ENCODE measurements at places on chromosomes 13 and 19.

DNA sequence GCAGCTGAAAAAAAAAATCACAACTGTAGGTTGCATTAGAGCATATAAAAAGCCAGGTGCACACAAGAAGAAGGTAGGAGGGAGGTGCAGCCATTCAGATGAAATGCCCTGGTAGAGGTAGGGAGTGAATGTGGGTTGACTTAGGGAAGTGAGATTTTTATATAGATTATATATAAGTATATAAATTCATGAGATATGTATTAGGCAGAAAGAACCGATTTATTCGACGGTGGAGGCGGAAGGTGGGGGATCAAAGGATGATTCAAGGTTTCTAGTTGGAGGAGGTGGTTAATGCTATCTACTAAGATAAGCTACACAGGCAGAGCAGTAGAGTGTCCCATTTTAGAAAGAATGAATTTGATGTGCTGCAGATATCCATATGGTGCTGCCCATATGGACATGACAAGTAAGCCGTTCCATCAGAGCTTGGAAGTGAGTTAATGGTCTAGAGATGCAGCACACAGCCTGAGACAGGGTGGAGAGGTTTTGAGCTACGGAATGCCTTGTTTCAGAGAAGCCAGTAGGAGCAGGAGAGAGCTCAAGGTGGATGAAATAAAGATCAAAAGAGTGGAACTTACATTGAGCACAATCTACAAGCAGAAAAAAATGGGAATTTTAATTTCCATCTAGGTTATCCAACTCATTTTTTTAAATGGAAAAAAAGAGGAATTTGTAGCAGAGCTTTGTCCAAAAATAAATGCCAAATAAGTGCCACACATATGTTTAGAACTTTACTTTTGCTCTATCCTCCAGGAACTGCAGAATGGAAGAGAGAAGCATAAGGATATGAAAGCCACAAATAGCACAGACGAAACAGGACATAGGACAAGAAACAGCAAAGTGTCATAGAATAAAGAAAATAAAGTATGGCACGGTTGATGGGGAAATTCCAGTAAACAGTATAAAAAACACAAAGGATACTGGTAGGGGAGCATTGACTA is 177.3 kb downstream of the PCDH9 start:
- no peak for DNase-seq

GRCh38 chr13:114102521-114103288 is 29.7 kb downstream of the RASA3 start:
- DNase-seq: peak; percentile 18

- DNase-seq: no peak
Measured at GRCh38 chr19:30673336-30673735, 301.2 kb downstream of the ZNF536 start.

- peak; percentile 89 for DNase-seq
Measured at GRCh38 chr19:38975214-38975860, at the start of gene FBXO17. Gene FBXO17 (minus strand): TSS chr19:38975742. CDS start chr19:38950319, 25,423 bp downstream.

DNA sequence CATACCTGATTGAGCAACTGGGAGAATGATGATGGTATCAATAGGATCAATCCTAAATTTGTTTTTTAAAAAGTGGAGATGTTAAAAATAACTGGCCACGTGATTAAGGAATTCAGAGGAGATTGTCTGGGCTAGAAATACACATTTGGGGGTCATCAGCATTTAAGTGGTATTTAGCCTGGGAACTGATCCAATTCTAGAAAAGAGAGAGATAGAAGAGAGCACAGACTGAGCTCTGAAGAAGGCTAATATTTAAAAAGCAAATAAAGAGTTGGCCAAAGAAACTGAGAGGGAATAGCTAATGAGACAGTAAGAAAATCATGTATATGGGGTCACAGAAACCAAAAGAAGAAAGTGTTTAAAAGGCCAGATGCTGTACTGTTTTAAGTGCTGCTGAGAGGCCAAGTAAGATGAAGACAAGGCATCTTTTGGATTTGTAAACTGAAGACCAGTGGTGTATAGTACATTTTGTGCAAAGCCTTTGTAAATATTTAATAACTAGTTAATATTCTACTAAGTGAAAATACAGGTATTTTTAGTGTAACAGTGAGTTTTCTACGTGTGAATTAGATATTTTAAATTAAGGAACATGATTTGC is 40.2 kb downstream of the UBL3 start:
- DNase-seq: no peak

DNA sequence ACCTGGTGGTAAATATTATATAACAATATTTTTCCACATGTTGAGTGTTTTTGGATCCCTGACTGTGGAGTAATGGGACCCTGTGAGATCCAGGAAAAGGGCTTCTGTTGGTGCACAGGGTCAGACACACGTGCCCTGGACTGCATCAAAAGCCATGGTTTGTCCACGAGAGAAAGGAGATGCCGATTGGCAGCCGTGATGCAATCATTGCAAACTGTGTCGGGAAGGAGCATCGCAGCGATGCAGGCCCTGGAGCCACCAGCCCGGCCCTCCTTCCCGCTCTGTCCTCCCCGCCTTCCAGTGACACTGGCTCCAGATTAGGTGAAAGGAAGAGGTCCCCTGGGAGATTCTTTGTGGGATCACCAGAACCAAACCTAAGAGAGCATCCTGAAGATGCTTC is 9.1 kb downstream of the COL4A2 start:
- peak; percentile 11 for DNase-seq

DNA sequence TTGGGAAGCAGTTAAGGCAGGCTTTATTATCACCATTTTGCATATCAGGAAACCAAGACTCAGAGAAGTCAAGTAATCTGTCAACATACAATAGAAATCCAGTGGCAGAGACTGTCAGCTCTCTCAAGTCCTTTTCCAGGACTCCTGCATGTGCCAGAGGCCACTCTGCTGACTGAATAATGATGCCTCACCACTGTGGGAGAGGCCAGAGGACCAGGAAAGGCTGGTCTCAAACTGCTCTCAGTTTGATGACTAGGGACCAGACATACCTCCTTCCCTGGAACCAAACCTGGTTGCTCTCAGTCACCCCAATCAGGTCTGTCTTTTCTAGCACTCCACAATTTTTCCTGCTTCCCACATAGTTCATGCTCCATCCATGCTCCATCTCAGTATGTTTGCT is 8.0 kb downstream of the RNASEH2B start:
- no peak for DNase-seq

- no peak for DNase-seq
Measured at GRCh38 chr13:113528101-113528812, 37.7 kb upstream of the DCUN1D2 start.

DNA sequence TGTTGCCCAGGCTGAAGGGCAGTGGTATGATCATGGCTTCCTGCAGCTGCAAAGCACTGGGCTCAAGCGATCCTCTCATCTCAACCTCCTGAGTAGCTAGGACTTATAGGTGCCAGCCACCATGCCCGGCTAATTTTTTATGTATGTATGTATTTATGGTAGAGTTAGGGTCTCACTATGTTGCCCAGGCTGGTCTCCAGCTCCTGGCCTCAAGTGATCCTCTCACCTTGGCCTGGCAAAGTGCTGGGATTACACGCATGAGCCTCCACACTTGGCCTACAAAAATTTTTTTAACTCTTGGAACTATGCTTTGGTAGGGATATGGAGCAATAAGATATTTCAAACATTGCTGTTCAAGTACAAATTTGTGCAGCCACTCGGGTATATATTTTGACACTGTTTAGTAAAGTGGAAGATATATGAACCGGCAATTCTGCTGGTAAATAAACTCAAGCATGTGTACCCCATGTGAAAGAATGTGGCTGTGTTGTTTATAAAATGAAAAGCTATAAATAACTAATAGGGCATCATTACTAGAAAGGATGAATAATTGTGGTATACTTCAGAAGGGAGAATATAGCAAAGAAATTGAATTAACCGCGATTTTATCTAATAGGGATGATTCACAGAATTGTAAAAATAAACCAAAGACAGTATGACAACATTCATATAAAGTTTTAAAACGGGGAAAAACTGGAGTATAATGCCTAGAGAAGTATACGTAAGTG is 1.1 kb downstream of the ZNF566 start:
- DNase-seq: no peak

- no peak for DNase-seq
Measured at GRCh38 chr19:4803736-4804695, 12.5 kb downstream of the FEM1A start.

- DNase-seq: no peak
Measured at GRCh38 chr19:35851213-35852028, 883 bp downstream of the NPHS1 start.

DNA sequence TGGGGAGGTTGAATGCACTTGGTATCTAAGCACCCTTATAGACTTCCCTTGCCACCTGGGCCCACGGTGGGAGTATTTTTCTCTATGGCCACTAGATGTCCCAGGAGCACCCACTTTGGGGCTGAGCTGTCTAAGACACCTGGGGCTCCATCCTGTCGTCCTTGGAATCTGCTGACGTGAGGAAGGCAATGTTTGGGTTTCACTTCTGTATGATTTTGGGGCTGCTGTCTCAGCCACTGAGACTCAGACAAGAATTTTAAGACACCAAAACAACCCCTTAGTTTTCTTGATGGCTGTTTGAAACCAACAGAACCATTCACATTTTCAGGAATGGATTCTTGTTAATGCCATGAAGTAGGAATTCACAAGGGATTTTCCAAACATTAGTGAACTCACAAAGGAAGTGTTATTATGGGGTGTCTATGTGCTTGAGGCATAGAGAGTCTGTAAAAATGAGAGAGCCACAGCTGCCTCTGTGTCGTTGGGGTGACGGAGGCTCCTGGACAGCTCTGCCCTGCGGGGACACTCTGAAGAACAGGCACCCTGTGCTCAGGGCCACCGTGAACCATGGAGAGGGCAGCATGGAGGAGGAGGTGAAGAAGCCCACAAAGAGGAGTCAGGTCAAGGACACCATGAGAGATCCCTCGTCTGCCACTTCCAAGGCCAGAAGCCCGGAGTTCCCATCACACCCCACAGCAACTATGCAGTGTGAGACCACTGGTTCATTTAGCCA is 106.8 kb upstream of the SPATA13 start:
- peak; percentile 59 for DNase-seq

DNA sequence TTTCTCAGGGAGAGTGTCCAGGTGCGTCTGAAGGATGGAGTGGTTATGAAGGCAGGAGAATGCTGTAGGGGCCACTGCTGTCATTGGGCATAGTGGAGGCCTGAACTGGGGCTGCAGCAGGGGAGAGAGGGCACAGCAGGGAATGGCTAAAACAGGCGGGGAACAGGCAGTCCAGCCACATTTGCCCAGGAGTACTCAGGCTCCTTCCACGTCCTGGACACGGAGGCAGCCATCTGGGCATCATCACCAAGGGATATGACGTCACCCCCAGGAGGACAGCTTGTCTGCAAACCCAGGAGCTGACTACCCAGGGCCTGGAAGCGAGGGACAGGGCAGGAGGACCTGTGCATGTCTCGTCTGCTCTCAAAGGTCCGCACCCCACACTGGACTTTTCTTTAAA is 22.2 kb downstream of the VSTM2B start:
- DNase-seq: no peak

DNA sequence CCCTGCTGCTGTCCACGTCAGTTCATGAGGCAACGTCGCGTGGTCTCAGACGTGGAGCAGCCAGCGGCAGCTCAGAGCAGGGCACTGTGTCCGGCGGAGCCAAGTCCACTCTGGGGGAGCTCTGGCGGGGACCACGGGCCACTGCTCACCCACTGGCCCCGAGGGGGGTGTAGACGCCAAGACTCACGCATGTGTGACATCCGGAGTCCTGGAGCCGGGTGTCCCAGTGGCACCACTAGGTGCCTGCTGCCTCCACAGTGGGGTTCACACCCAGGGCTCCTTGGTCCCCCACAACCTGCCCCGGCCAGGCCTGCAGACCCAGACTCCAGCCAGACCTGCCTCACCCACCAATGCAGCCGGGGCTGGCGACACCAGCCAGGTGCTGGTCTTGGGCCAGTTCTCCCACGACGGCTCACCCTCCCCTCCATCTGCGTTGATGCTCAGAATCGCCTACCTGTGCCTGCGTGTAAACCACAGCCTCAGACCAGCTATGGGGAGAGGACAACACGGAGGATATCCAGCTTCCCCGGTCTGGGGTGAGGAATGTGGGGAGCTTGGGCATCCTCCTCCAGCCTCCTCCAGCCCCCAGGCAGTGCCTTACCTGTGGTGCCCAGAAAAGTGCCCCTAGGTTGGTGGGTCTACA is 6.6 kb downstream of the FSTL3 start:
- DNase-seq: no peak

DNA sequence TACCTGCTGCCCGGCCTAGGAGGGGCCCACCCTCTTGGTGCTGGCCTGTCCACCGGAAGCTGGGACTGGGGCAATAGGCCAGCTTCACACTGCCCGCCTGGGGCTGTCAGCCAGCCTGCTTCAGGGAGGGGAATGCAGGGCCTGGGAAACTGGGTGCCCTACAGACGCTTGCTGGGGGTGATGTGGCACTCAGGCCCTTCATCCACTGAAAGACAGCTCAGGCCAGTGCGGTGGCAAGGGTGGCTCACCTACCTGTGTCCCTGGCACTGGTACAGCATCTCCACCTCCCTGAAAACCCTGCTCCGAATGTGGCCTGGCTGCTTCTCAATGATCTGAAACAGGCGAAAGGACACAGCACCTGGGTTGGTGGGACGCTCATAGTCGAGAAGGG is 7.8 kb downstream of the MKNK2 start:
- DNase-seq: no peak

DNA sequence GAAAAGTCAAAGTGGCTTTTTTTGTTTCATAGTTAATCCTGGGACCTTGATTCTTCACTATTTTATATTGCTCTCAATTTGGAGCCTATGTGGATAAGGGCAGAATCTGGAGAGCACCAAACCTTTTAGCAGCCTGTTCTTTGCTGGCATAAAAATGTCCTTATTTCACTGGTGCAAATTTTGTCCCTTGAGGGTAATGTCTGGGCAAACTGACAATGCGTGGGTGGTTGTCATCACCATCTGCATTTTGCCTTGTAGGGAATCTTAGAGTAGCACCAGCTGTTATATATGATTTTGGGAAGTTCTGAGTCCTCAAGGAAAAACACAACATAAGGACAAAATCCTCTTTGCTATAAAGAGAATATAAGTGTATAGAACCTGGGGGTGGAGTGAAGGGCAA is 336.9 kb upstream of the HTR2A start:
- peak; percentile 17 for DNase-seq

DNA sequence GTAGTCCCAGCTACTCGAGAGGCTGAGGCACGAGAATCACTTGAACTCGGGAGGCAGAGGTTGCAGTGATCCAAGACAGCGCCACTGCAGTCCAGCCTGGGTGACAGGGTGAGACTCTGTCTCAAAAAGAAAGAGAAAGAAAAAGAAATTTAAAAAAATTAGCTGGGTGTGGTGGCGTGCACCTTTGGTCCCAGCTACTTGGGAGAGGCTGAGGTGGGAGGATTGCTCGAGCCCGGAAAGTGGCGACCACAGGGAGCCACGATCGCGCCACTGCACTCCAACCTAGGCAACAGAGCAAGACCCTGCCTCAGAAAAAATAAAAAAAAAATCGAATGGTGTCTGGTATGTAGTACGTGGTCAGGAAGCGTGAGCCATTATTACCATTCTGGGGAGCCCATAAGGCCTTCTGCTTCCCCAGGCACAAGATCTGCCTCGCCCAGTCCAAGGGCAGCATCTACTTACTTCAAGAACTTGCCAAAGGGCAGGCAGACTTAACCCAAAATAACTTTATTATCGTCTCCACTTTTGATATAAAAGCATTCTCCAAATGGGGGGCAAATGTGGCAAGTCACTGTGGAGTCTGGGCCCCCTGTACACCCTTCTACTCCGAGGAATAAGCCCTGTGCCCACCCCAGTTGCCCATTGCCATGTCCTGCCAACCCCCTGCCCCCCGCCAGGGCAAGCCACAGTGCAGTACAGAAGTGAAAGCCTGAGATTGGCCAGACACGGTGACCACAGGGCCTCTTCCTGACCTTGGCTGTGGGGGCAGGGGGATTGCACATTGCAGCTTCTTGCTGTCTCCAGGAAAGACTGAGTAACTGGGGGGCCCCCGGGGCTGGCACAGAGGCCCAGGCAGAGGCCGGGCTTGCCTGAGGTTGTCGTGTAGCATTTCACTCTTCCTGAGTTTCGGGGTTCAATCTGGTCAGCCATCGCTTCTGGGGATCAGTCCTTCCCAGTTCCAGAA is 12.6 kb downstream of the CCL25 start:
- DNase-seq: no peak

All from right hindlimb (tissue), 1 donor.